Panc1 (cell line): ENCODE measurements at places on chromosomes 5 and 9. TPM values are rescaled to one million over a fixed set of nuclear protein-coding genes. Genes with fewer than 3 reads are reported as not detected.

Gene TRMO
- 10.4 TPM for total RNA-seq

Gene CNTNAP3
- 8.8 TPM for total RNA-seq

Gene IRX4
- 0.18 TPM for total RNA-seq

Gene TMC1
- 0.36 TPM for total RNA-seq

Gene NCBP1
- total RNA-seq, result 30.1 TPM
